ENCODE measurements at places on chromosomes 13 and 19.

DNA sequence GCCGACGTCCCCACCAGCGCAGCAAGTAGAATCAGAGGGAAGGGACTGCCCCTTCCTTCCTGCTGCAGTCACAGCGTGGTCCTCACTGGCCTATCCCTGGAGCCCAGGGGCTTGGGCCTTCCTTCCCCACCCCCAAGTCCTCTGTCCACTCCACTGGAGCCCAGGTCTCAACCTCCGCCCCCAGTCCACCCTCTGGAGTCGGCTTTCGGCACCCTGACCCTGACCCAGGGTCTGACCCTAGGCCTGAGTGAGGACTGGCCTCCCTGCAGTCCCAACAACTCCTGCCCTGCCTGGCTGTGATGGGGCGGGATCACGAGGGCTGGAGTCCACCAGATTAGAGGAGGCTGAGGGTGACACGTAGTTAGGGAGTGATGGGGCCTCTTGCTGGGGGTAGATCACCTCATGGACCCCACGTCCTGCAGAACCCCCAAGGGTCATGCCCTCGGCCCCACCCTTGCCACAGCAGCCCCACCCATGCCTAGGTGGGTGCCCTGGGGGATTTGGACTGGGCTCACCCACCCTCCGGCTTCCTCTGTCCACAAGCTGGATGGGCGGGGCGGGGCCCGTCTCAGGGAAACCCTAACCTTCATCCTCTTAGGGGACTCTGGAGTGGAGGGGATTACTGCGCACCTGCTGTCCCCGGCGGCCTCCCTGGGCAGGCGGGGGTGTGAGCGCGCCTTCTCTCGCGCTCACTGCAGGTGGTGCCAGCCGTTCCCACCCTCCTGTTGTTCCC is 3.8 kb downstream of the RAX2 start:
- no peak for DNase-seq

DNA sequence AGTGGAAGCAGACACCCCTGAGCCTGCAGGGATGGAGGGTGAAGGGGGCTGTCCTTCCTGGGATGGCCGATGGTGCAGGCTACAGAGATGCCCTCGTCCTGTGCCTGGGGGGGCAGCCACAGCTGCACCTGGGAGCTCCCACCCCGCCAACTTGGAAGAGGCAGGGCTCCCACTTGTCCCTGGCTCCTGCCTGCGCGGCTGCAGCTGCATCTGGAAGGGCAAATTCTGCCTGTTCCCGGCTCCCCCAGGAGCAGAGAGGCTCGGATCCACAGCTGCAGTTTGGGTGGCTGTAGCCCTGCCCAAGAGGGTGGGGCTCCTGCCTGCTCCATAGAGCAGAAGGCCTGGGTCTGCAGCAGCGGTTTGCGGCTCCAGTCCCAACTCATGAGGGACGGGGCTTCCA is 2.2 kb downstream of the CEP89 start:
- no peak for DNase-seq

DNA sequence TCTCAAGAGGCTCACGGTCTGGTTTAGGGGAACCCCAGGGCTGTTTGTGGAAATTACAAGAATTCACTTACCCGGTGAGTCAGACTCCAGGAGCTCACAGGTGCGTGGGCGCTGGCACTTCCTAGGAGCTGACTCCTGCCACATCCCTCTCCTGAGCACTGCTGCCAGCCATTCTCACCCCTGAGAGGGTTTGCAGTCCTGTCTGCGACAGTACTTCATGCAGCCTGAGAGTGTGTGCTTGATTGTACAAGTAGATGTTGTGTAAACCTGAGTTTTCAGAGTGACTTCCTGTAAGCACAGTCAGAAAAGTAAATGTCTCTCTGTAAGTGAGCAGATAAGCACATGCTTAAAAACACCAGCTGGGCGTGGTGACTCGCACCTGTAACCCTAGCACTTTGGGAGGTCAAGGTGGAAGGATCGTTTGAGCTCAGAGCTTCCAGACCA is 8.1 kb downstream of the MRPL4 start:
- no peak for DNase-seq

GRCh38 chr13:65631078-65631477 is 1599.1 kb downstream of the PCDH9 start:
- DNase-seq = no peak

- DNase-seq = no peak
These were observed 95.1 kb downstream of the DNAJC15 start for GRCh38 chr13:43118521-43118920.

- no peak for DNase-seq
These were observed 517 bp downstream of the GTF2F1 start for GRCh38 chr19:6392221-6393073.

GRCh38 chr13:97660594-97661260 is 226.8 kb downstream of the RAP2A start:
- no peak for DNase-seq

- no peak for DNase-seq
These were observed 204.9 kb upstream of the MIR17HG start for GRCh38 chr13:91142572-91142971.

- peak; percentile 92 for DNase-seq
These were observed 29.4 kb upstream of the NDFIP2 start for GRCh38 chr13:79451500-79451962.

GRCh38 chr13:32031025-32031814 is at the start of gene FRY:
Gene FRY, plus strand, starts transcription at chr13:32031774. Its CDS starts 22 bp downstream, at chr13:32031796.
- DNase-seq = peak; percentile 30

- no peak for DNase-seq
These were observed 1366.0 kb downstream of the UQCRFS1 start for GRCh38 chr19:27846944-27847343.

GRCh38 chr13:106468207-106468606 is 67.3 kb downstream of the EFNB2 start:
- no peak for DNase-seq

DNA sequence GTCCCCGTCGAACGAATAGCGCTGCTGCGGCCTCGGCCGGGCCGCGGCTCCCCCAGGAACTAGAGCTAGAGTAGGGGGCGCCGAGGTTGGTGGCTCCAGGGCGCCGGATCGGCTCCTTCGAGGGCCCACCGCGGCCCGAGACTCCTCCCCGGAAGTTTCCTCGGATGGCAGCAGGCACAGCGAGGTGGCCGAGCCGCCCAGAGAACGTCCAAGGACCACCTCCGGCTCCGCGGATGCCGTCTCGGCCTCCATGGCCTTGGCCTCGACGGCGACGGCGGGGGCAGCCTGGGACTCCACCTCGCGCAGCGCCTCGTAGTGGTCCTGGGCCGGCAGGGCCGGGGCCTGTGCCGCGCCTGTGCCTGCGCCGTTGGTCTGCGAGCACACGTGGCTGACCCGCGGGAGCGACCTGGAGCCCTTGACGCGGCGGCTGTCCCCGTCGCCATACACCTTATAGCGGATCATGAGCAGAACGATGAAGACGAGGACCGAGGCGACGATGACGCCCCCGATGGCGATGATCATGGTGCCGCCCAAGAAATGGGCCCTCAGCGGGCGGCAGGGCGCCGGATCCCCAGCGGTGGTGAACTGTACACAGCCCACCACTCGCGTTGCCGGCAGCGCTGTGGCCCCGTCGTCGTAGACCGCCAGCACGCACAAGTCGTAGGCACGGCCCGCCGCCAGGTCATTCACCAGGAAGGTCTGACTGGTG is 11.8 kb downstream of the IFNL1 start:
- DNase-seq = no peak

DNA sequence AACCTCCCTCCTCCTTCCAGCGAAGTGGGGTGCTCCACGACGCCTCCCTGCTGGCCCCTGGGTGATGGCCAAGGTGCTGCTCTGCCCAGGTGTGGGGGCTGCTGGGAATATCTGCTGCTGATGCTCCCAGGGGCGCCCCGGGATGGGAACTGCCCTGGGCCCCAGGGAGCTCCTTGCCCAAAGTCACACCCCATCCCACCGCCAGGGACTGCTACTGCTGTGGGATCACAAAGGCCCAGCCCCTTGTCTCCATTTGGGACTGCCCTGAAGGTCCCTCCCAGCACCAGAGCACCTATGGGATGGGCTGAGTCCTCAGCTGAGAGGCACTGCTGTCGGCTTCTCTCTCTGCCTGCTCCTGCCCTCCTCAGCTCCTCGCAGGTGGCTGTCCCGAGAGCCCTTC is 19.0 kb downstream of the CHST8 start:
- DNase-seq = no peak

- no peak for DNase-seq
These were observed 859 bp downstream of the ZNF433 start for GRCh38 chr19:12034620-12035019.

GRCh38 chr13:110492679-110493593 is 68.6 kb downstream of the RAB20 start:
- no peak for DNase-seq

GRCh38 chr19:17332677-17333581 is 1.7 kb downstream of the ANO8 start:
- DNase-seq = no peak

GRCh38 chr19:21698215-21698614 is 69.2 kb downstream of the ZNF100 start:
- DNase-seq = no peak

DNA sequence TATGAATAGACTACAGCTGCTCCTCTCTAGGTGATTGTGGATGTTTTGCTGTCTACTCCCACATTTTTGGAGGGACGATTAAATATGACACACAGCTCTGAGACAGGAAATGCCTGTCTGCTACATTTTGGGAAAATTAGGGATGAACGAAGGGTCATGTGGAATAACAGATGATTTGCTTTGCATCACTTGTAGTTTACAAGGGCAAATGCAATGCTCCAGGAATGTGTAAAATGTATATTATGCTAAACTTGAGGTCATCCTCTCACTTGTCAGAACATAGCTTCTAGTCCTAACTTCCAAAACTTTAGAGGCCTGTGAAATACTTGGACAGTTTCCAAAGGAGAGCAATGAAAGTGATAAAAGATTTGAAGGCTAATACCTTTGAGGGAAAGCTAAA is 284.2 kb upstream of the DACH1 start:
- no peak for DNase-seq

DNA sequence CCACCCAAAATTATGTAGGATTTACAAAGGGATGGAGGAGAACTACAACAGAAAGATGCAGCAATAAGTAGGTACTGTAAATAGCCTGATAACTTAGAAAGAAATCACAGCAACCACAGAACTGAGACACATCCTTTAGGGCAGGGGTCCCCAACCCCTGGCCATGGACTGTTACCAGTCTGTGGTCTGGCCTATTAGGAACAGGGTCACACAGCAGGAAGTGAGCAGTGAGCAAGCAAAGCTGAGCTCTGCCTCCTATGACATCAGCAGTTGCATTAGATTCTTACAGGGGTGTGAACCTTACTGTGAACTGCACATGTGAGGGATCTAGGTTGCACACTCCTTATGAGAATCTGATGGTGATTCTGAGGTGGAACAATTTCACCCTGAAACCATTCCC is 997.6 kb downstream of the DIAPH3 start:
- no peak for DNase-seq

DNA sequence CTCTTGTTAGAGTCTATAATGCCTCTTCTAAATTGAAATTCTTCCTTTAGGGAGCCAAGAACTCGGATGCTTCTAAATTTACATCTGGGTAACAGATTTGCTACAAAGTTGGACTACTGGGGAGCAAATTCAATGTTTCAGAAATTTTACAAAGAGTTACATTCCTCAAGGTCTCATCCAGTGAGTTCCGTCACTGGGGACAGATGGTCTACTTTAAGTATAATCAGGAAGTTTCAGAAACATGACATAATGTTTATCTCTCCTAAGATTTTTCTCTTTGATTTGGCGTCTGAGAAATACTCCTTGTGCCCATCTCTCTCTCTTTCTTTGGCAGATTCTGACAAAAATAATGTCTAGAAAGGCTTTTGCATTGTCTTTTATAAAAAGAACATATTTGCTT is 81.5 kb upstream of the MBNL2 start:
- no peak for DNase-seq

GRCh38 chr13:46354156-46355087 is 32.6 kb downstream of the RUBCNL start:
- no peak for DNase-seq

- DNase-seq = no peak
These were observed 258.2 kb upstream of the EDNRB start for GRCh38 chr13:78176880-78177279.

GRCh38 chr13:25803641-25804040 is 248.2 kb downstream of the SHISA2 start:
- no peak for DNase-seq

GRCh38 chr13:42056583-42056982 is 8.1 kb downstream of the DGKH start:
- no peak for DNase-seq

DNA sequence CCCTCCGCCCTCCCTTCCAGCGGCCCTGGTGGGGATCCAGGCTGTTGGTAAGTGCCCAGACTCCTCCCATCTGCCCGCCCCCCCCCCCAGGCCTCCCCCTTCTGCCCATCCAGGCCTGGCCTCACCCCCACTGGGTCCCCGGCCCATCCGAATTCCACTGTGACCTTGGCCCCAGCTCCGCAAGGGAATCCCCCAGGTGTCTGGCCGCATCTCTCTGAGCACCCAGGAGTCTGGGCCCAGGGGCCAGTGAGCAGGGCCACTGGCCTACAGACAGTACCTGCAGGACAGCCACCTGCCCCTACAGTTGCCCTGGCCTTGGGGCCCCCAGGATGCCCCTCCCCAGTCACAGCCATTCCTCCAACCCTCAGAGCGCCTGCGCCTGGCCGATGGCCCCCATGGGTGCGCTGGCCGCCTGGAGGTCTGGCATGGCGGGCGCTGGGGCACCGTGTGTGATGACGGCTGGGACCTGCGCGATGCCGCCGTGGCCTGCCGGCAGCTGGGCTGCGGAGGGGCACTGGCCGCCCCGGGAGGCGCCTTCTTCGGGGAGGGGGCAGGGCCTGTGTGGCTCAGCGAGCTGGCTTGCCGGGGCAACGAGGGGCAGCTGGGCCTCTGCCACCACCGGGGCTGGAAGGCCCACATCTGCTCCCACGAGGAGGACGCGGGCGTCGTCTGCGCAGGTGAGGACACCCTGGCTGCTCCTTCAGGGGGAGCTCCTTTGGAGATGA is 912 bp downstream of the SSC5D start:
- DNase-seq = no peak

DNA sequence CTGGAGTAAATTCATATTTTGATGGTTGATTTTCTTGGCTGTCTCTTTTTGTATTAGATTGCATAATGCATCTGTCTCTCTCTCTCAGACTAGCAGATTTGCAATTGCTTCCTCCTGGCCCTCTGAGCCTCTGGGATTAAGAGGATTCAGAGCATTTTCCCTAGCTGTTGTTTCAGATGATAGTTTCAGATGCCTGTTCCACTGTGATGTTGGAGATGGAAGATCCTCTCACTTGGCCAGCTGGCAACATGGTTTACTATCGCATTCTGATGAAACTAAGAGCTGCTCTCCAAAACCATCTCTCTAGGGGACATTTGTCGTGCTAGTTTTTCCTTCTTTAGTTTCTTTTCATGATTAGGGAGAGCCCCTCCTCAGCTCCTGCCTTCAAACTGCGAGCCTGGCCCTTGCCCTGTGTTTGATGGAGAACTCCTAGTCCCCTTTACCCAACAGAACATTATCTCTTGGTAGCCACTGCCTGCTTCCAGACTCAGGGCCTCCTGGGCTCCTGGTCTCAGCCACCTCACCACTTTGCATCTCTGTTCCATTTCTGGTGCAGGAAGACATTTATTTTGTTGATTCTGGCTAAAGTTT is 244.6 kb downstream of the B3GLCT start:
- no peak for DNase-seq

DNA sequence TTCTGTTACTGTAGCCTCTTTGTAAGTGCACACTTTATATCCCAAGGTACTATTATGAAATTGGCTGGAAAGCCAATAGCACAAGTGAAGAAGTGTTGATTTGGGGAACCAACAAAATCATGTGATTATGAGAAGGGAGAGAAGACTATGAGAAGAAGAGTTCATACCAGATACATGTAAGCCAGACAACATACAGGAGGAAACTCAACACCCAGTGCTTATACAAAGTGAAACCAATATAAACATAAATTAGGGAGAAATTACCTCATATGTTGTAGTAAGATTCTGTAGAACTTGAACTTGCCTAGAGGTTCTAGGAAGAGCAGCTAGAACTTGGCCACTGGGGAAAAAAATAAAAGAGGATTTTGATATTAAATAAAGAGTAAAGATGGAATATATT is 17.4 kb downstream of the CPB2 start:
- no peak for DNase-seq

All from activated CD8-positive, alpha-beta memory T cell treated with anti-CD3 and anti-CD28 coated beads, Interleukin-2, amount 50 U/mL, for 4 hours (primary cell).